Muscle of back (tissue), 13 donors: ENCODE measurements at places on chromosomes 1 and 21.
A peak's percentile ranks its signal among the peaks of the same experiment; 100 is the strongest.

DNA sequence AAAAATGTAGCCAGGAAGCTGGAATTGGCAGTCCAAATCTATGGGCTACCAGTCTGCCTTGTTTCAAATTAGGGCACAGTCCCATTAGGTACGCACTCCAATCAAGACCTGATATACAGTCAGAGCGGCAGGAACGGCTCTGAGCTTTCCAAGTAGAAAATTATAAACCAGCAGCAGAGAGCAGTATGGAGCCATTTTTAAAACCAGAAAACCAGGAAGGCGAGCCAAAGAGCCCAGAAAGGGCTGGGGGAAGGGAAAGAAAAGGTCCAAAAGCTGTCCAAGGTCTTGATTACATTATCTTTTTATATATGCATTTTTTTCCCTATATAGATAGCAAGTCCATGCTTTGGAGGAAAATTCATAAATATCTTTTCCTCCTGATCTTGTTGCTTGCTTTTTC is 719.0 kb downstream of the RWDD3 start:
- peak; percentile 11 for DNase-seq

- no peak for DNase-seq
Observed at GRCh38 chr1:200520735-200521134, 99.8 kb downstream of the KIF14 start.

- DNase-seq: no peak
Observed at GRCh38 chr1:231201375-231201978, 39.5 kb upstream of the GNPAT start.

- DNase-seq: no peak
Observed at GRCh38 chr1:8023287-8023994, 2.7 kb downstream of the ERRFI1 start.

- no peak for DNase-seq
Observed at GRCh38 chr1:25560001-25560400, 16.6 kb downstream of the LDLRAP1 start.
